ENCODE measurements at places on chromosomes 11 and 22.
A peak's percentile ranks its signal among the peaks of the same experiment; 100 is the strongest.

- DNase-seq = no peak
Observed at GRCh38 chr22:39717099-39717498, 146.5 kb downstream of the CACNA1I start.

GRCh38 chr22:24422102-24422665, 5.2 kb upstream of the ADORA2A start:
- no peak for DNase-seq

- no peak for DNase-seq
Observed at GRCh38 chr11:73968356-73968966, 14.2 kb downstream of the UCP2 start.

GRCh38 chr11:10358696-10359095, 53.8 kb downstream of the ADM start:
- DNase-seq = no peak

DNA sequence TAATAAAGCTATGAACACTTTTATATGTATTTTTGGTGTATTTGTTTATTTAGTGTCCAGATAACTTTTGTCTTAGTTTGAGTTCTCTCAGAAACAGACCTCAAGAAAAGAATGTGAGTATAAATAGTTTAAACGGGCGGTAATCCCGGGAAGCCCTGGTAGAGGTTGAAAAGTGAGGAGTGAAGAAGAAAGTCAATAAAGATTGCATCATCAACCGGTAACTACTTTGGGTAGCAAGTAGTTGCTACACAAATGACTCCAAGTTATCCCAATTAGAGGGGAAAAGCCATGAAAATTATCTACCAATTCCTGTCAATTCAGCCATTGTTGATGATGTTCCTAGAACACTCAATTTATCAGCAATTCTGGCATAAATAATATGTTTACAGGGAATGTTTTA, 870.3 kb upstream of the RAG2 start:
- DNase-seq = no peak

DNA sequence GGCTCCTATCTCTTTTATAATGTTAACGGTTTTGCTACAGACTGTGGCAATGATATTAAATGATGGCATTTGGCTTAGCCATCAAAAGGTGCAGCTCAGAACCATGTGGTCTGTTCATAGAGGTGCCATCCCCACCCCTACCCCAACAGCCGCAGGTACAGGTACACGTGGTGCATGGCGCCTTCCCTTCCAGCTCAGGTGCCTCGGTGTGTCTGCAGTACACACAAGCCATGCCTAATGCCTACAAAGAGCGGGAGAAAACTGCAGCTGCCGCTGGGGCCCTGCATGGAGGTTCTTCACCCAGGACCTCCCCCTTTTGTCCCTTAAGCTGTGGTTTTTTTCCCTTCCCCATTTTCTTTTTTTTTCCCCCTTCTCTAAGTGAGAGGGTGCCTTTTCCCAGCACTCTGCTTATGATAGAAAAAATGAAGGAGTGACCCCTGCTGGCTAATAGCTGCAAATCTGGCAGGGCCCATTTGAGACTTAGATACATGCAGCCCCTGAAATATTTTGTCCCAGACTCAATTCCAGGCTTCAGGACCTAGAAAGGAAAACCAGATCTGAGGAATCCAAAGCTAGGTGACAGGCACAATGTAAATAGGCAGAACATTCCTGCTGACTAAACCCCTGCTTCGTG, 6.5 kb downstream of the OR52M1 start:
- no peak for DNase-seq

DNA sequence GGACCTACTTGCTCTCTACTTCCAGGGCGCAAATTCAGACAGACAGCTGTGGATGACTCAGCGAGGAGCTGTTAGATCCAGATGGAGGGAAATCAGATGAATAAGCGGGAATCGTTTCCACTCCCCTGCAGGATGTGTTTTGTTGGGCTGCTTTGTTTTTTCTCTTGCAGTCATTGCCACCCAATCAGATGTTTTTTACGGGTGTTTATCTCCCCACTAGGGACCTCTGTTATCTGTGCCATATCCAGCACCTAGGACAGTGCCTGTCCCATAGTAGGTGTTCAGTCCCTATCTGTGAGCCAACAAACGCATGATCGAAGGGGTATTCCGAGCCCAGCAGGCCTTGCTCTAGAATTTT, 51.1 kb upstream of the PARVG start:
- no peak for DNase-seq

DNA sequence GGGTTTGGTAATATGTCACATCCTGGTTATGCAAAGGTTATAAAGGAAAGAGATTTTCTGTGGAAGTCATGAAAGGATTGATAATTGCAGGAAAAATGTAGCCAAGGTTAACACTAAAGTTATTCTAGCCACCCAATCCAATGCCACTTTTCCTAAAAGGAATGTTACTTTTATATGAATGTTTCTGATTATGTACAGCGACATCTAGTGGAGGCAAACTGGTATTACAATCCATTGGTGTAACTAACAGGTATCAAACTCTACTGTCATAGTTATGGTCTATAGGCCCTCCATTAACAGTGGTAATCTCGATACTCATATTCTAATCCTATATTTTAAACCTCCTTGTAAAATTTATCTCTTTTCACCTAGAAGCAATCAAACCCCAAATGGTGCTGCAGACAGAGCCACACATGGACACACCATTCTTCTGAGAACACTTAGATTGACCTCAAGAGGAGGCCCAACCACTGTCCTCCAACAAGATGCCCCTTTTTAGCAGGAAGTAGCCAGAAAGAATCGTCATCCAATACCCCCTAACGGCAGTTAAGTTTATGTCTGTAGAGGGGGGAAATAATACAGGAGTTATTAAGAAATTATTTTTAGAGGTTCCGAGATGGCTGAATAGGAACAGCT, 74.9 kb upstream of the RAG2 start:
- peak; percentile 59 for DNase-seq

Measured in CD4-positive, alpha-beta T cell treated with Interleukin-17A for 1 hour (primary cell).